DMS53 (cell line): ENCODE measurements at places on chromosomes 5 and 9.

GRCh38 chr9:93346231-93347112 is 105.0 kb upstream of the FAM120A start:
- peak; percentile 34 for DNase-seq

DNA sequence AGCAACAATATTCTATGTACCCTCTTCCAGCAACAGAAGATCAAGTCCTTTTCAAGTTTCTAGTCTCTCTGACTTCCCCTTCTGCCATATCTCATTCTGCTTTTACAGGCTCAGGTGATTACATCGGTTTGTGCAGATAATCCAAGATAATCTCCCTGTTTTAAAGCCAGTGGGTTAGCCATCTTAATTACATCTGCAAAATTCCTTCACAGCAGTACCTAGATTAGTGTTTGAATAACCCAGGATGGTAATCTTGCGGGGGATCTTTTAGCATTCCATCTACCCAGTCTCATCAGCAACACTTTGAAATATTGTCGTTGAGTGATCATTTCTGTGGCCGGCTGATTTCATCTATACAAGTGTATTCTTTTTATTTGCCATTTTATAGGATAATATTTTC is 130.2 kb downstream of the GHR start:
- DNase-seq = no peak

DNA sequence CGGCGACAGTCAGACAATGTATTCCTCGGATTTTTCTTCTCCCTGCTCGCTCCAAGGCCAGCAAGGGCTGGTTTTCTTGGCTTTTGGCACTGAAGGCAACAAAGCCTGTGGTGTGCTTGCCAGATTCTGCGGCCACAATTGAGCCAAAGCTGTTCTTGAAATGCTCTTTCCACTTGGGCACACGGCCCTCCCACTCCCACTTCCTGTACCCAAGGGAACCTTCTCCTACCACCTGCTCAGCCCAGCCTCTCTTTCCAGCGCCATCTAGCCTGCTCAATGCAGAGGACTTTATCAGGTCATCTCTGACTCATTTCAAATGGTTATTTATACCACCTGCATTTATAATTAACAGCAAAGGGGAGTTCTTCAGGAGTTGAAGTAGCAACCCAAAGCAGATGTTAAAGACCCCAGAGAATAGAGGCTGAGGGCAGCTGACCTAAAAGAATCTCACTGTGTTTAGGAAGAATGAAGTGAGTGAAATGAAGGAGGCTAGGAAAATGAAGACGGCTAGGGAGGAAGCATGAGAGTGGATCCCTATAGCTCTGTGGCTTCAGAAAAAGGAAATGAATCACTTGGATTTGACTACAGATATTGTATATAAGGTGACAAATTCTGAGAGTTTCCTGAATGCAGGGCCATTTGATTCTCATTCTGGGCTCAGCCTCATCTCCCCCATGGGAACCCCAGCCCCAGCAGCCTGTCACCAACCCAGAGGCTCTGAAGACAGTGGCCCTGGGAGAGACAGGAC is 439.0 kb downstream of the ENC1 start:
- DNase-seq = peak; percentile 65

DNA sequence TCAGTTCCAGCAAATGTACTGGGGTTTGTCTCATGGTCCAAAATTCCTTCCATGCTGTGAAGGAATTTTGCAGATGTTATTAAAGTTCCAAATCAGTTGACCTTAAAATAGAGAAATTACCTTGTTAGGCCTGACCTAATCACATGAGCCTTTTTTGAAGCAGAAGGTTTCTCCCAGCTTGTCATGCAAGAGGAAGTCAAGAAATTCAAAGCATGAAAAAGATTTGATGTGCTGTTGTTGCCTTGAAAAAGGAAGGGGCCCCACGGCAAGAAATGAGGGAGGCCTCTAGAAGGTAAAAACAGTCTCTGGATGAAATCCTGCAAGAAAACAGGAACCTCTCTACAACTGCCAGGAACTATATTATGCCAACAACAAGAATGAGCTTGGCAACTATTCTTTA is 24.2 kb upstream of the HAPLN1 start:
- DNase-seq = no peak

DNA sequence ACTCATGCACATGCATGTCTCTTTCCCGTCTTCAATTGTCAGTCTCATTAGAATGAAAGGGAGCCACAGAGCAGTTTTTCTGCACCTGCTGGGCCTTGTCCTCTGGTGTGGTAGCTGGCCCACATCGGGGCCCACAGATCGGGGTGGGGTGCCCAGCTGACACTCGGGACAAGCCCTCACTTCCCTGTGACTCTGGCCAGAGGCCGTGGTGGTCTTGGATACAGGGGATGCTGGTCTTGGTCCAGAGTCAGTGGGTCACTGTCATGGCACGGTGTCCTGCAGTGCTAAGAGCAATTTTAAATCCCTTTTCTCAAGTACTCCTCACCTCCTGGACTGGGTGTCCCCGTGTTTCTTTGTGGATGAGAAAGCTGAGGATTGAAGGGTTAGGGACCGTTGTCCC is 193.2 kb downstream of the CACNA1B start:
- no peak for DNase-seq

DNA sequence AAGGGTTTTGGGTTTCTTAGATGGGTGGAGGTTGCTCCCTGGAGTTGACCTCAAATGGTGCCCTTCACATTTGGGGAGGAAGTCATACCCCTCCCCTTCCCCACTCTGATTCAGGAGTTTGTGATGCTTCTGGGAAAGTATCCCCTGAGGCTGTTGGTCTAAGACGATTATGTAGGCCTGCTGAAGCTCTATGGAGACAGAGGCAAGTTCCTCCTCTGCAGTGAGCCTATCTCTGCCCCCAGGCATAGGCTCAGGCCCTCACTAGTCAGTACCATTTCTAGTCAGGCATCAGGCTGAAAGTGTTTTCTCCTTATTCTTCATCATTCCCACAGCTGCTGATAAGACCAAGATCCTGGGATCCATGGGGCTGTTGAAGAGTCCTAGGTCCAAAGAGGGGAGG is 271.6 kb upstream of the NUDT12 start:
- no peak for DNase-seq

GRCh38 chr5:72786676-72787075 is 29.8 kb upstream of the TNPO1 start:
- no peak for DNase-seq

DNA sequence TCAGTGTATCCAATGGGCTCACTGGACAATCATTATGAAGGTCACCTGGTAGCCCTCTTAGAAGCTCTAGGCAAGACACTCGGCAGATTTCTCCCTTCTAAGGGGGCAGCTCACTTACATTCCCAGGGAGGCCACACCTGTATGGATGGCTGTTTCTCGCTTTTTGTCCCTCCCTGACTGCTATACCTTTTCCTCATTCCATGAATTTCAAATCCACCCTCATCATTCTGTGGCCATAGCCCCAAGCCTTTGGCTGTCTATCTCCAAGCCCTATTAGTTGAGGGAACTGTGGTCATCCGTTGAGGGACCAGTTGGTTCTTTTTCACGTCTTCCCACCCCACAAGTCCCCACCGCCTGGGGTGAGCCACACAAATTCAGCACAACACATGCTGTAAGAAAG is 85.0 kb upstream of the RARS1 start:
- DNase-seq = no peak
